NCI-H2081 treated with DMSO at 0.1 percent for 48 hours (cell line): ENCODE measurements at places on chromosomes 3 and 15.

- no peak for DNase-seq
Observed at GRCh38 chr3:32551496-32551895, 19.2 kb downstream of the DYNC1LI1 start.

DNA sequence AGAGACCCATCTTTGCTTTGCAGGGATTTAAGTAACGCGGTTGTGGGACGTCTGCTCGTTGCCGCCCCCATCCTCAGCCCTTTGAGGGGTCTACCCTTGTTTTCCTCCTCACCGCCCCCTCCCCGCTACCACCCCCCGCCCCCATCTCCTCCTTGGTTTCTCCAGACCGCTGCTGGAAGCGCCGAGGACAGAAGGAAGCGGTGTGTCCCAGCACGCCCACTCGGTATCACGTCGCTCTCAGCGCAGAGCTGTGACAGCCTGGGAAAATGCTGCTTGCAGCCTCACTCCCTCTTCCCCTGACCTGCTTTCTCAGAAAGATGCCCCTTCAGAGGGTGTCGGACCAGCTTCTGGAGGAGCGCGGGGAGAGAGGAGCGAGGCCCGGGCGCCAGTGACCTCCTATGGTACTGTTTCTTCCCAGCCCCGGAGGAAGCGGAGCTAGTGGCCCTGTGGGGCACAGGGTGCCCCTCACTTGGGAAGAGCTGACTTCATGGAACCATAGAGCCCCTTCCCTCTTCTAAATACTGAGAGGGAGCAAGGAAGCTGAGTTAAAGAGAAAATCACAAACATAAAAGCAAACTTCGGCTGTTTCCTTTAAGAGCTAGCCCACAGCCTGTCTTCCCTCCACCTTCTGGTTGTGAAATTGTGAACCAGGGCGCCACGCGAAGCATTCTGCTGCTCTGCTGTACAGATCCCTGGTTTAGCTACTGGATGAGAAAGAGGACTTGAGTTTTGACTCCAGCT is 698 bp downstream of the IL1RAP start:
- DNase-seq: no peak

DNA sequence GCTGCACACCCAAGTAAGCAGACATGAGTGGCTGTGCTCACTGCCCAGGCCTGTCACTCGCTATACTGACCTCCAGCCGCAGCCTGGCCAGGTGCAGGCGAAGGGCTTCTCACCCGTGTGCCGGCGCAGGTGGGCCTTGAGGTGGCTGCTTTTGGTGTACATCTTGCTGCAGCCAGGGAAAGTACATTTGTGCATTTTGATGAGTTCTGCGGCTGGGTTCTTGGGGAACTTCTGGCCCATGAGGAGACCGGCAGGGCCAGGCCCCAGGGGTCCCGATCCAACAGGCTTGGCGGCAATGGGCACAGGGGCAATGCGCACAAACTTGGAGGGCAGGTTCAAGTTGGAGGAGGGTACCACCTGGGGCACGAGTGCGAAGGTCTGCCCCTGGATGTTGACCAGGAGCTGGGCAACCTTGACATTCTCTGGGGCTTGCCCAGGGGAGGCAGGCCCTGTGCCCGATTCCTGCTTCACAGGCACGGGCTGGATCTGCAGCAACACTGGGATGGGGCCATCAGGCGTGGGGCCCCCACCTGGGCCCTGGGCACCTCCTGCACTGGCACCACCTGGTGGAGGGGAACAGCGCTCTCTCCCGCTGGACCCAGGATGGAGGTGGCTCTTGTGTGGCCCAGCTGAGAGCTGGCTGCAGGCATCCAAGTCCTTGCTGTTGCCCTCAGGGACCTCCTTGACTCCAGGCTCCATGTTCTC is 5.3 kb downstream of the KLF15 start:
- no peak for DNase-seq

DNA sequence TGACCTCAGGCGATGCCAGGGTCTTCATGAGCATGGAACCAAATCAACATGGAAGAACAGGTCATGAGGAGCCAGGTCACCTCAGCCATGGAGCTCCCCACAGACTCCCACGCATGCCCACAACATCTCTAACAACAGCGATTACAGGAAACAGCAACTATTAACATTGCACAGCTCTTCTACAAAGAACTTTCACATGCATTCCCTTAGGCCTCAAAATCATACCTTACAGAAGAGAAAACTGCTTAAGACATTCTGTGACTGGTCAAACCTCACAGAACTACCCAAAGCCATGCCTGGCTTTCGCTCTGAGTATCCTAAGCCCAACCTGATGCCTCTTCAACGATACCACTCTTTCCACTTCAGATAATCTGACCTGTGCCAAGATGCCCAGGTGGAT is 117.8 kb downstream of the OXNAD1 start:
- no peak for DNase-seq

GRCh38 chr15:70699890-70700289 is 63.5 kb downstream of the UACA start:
- DNase-seq: no peak

DNA sequence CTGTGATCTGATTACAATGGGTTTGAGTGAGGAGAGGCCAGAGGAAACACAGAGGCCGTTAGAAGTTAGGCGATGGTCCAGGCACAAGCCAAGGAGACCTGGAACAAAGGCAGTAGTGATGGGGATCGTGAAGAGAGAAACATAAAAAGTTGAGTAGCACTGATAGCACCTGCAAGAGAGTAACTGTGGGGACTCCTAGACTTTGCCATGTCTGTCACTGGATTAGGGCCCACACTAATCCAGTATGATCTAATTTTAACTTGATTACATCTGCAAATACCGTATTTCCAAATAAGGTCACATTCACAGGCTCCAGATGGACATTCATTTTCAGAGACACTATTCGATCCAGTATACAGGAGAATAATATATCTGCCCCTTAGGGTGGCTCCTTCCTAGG is 144.7 kb downstream of the RAB11A start:
- DNase-seq: no peak

GRCh38 chr3:58683466-58683865 is 16.9 kb upstream of the FAM3D start:
- no peak for DNase-seq

DNA sequence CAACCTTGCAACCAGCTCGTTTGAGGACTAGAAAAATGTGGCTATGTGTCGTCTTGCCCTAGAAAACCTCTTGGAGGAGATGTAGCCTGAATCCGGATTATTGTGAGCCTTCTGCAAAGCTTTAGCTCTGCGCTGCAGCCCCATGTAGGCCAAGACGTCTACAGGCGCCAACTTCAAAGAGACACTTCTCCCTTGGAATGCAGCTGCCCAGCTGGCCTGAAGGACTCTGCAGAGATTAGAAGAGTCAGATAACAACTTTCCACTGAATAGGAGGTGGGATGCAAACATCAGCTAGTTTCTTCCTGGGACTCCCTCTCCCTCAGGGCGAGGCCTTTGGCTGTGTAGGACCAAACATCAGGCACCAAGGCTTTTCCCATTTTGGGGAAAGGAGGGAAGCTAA is 356.5 kb upstream of the IL12A start:
- no peak for DNase-seq

DNA sequence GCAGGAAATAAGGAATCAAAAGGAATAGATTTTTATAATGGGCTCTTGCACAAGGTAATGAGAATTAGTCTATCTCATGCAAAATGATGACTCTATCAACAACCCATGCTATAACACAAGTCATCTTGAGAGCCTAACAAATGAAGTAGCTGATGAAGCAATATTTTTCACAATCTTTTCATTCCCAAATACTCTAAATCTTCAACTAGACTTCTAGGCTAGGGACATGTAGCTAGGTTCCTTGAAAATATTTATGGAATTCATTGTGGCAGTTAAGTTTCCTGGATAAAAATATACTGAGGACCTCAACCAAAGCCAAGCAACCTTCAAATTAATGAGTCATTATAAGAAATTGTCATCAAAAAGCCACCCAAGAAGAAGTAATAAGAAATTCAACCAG is 55.4 kb downstream of the DCBLD2 start:
- DNase-seq: no peak

DNA sequence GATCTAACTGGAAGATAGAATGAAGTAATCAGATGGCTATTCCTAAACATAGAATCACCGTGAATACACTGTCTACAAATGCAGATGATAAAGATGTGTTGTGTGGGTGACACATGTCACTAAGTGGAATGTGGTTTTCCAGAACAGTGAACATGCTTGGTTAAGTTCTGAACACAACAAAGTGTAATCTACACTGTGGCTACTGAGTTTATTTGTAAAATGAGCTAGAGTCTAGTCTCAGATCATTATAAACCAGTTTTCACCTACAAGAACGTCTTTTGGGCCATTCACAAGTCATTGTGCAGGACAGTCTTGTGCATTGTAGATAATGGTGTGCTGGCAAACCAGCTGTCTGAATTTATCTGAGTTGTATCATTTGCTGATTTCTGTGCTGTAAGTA is 35.3 kb downstream of the OXNAD1 start:
- DNase-seq: no peak

DNA sequence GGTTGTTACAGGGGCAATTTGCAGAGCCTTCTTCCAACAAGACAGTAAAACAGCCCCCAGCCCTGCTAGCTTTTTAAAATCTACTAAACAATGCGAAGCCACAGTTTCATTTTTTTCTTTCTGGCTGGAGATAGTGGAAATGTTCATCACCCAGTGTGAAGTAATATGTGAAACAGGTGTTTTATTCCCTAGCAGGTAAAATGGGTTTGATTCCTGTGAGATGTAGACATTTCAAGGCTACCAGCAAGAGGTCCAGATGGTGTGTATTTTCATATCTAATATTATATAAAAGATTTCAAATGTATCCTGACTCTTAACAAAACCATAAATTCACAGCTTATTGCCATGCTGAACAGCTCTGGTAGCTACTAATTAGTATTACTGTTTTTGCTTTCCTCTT is 160.3 kb downstream of the SATB1 start:
- DNase-seq: no peak

DNA sequence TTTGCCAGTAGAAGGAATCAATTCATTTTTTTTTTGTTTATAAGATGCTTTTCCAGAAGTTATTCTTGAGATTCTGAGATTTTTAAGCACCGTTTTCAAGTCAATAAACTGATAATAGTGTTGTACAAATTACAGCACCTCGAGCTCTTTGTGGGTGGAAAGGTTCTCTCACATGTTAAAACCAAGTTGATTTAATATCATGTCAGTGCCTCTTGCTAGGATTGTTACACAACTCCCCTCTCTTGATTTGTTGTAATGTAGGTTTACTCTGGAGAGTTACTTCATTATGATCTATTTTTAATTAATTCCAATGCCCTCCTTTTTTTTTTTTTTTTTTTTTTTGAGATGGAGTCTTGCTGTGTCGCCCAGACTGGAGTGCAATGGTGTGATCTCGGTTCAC is 25.8 kb upstream of the UBXN7 start:
- DNase-seq: no peak

DNA sequence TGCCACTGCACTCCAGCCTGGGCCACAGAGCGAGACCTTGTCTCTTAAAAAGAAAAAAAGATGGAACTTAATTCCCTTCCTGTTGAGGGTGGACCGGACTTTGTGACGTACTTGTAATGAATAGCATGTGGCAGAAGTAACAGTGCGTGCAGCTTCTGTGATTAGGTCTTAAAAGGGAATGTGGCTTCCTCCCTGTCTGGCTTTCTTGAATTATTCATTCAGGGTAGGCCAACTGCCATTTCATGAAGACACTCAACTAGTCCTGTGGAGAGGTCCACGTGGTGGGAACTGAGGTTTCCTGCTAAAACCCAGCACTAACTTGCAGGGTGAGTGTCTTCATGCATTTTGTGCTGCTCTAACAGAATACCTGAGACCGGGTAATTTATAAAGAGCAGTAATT is 98.9 kb upstream of the PIAS1 start:
- no peak for DNase-seq

DNA sequence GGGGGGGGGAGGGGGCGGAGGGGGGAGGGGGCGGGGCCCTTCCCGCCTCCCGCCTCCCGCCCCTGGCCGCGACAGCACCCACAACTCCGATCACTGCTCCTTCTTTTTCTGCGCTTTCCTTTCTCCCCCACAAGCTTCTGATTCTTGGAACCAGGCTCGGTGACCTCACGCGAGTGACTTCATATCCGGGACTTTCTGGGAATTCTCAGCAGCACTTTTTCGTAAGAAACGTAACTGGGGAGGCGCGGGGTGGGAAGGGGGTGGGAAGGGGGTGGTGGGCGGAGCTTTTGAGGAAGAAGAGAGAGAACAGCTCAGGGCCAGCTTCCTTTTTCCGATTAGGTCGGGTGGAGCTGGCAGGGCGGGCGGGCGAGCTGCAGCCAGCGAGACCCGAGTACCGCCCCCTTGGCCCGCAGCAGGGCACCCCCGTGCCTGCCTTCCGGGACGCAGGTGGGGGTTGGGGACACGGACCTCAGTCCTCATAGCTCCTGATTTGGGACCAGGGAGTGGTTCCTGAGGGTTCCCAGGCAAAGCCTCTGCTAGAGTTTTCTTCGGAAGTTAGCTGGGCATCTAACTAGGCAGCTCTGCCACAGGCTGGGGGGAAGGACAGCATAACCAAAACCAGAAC is 14.6 kb downstream of the XIRP1 start:
- peak; percentile 12 for DNase-seq

DNA sequence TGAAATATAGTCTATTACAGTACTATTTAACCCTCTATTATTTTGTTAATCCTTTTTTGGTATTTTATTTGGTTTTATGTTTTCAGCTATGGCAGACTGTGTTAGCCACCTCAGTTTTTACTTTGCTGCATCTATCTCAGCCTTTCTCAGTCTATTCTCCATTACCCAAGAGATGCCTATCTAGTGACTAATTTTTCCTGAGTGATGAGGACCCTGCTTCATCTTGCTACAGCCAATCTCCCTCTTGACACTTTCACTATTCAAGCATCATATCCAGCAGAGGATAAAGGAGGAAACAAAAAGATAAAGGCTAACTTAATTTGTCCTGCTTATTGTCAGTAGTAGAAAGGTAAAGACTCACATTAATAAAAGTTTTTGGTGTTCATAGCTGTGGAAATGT is 141.8 kb upstream of the NECTIN3 start:
- DNase-seq: no peak

GRCh38 chr15:78052001-78052401 is 25.5 kb downstream of the TBC1D2B start:
- no peak for DNase-seq

DNA sequence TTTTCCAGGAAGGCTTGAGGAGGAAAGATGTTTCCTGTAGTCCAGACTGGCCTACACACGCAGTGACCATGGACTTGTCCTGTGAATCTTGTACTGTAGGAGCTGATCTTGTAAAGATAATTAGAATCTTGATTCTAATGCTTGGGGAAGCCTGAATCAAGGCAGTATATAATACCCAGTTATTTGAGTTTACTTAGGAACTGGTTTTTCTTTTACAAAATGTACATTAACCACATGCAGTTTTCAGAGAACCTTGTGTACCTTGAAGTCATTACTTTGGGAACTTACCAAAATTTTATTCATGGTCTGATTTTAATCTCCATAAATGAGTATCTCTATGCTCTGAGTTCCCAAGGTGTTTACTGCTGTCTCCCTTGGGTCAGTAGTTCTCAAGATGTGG is 439.9 kb upstream of the AZI2 start:
- no peak for DNase-seq

DNA sequence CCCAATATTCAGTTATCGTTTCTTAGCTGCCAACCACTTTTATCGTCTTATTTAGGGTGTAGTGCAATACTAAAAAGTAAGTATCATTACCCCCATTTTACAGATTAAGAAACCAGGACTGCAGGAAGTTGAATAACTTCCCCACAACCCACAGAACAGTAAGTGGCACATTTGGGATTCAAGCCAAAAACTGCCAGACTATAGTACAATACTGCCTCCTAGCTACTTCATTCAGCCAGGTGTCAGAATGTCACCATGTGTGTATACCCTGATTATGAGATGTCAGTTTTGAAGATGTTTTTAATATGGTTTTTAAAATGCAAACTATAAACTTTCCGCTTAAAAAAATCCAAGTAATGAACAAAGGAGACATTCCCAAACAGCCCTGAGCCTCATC is 74.2 kb upstream of the PROK2 start:
- DNase-seq: no peak

GRCh38 chr3:166453478-166453877 is 616.3 kb upstream of the BCHE start:
- no peak for DNase-seq
